Right atrium auricular region (tissue), 2 donors: ENCODE measurements at places on chromosomes 3 and 15. TPM values are rescaled to one million over a fixed set of nuclear protein-coding genes. Genes with fewer than 3 reads are reported as not detected.

SSUH2 gene
- total RNA-seq, result 0.59 TPM

DNA sequence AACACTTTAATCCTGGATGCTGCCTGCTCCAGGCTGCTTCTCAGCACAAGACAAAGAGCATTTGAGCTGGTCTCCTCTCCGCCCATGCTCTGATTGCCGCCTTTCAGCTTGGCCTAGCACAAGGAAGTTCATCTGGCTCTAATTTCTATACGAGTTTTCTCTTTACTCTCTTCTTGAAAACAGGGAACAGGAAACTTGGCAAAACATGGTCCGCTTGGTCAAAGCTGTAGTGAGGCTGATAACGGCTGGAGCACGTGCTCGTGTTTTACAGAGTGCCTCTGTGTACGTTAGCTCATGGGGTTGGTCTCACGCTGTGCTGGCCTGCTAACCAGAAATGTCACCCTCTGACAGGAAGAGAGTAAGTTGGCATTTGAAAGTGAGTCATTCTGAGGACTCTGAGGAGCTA lies 19.2 kb downstream of the RARRES1 start:
- DNase-seq, result peak; percentile 84

- DNase-seq, result no peak
Observed at GRCh38 chr3:18533039-18533438, 107.9 kb upstream of the SATB1 start.

GRCh38 chr3:183690402-183690995 lies 7.1 kb upstream of the YEATS2 start:
- no peak for DNase-seq

ERICH6 gene
- total RNA-seq, result not detected

GRCh38 chr3:114242947-114243346 lies 5.6 kb upstream of the ZNF80 start:
- no peak for DNase-seq

DNA sequence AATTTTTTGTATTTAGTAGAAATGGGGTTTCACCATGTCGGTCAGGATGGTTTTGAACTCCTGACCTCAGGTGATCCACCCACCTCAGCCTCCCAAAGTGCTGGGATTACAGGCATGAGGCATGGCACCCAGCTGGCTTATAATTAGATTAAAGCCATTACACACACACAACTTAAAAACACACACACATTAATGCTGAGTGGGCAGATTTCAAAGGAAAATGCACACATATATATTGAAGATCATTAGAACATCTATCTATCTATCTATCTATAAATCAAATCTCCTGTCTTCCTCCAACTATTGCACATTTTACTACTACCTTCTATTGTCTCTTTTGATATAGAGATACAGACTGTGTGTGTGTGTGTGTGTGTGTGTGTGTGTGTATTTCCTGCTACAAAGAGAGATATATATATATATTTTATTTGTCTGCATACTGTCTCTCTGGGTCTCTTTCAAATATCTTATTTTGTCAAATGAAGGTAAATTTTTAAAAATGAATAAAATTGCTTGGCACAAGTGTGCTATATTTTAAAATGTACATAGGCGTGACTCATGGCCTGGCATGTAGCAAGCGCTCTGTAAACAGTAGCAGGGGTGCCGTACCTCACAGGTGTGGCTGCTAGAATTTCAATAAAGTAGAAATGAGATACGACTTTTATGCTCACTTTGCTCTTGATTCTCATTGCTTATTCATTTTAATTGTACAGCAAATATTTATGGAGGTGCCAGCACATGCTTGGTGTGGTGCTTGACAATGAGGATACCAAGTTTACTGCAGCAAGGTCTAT lies 655.8 kb downstream of the AGBL1 start:
- DNase-seq, result no peak

FHIT gene
- 11.0 TPM for total RNA-seq

DNA sequence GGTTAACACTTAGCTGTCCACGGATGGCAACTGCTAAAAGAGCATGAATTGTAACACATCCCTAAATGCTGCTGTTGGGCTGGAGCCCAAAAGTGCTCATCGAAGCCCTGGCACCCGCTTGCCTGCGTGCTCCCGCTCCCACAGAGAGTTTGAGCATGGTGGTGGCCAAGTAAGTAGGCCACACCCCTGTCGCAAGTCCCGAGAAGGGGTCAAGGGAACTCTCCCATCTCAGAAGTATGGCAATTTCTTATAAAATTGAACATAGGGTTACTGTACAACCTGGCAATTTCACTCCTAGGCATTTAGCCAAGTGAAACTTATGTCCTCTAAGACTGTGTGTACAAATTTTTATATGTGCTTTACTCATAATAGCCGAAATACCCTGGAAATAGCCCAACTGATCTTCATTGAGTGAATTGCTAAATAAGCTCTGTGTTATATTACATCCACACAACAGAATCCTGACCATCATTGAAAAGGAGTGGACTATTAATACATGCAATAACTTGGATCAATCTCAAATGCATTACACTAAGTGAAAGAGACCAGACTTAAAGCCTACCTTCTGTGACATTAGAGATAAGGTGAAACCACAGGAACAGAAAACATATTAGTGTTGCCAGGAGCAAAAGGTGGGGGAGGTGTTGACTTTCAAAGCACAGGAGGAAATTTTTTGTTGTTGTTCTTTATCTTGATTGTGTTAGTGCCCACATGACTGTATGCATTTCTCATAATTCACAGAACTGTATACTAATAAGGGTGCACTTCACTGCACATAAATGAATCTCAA lies 1.5 kb upstream of the GCSAM start:
- no peak for DNase-seq

DNA sequence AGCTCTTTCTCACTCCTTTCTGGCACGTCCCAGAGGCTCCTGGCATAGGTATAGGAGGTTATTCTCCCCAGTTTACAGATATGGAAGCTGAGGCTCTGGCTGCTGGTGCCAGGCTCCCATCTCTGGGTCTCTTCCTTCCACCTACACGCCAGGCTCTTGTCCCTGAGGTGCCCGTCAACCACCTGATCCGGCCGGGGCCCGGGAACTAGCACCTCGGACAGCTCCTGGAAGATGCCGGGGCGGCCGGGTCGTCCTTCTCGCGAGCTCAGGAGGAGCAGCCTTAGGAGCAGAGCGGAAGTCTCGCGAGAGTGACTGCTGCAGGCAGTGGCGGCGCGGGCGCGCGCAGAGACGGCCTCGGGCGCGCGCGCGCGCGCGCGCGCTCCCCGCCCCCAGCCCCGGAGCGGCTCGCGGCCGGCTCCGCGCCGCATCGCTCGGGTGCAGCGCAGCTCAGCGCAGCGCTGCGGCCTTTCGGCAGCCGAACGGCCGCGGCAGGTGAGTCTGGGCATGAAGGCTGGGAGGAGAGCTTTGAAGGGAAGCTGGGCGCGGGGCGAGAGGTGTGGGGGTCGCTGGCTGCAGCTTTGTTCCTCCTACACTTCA lies at the start of gene SCAMP5:
Gene SCAMP5 (plus strand): TSS at position 382 of the 597 bp plus-strand sequence. CDS start 16,277 bp downstream, outside the sequence.
- peak; percentile 93 for DNase-seq

GRCh38 chr3:53211706-53212702 lies 43.8 kb downstream of the TKT start:
- DNase-seq, result no peak

ALDH1L1 gene
- 24.0 TPM for total RNA-seq

DNA sequence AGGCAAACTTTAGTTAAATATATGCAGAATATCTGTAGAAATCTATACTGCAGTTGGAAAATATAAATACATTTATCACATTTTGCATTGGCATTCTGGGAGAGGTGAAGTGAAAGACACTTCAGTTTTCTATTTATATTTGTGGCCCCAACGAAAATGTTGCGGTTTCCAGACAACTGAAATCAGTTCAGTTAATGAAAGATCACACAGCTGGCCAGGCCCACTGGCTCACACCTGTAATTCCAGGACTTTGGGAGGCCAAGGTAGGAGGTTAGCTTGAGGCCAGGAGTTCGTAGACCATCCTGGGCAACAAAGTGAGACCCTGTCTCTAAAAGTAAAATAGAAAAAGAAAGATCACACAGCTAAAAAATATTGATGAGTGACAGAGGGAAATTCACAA lies 11.9 kb upstream of the CLASP2 start:
- DNase-seq, result no peak

TAGLN3 gene
- not detected for total RNA-seq

DNA sequence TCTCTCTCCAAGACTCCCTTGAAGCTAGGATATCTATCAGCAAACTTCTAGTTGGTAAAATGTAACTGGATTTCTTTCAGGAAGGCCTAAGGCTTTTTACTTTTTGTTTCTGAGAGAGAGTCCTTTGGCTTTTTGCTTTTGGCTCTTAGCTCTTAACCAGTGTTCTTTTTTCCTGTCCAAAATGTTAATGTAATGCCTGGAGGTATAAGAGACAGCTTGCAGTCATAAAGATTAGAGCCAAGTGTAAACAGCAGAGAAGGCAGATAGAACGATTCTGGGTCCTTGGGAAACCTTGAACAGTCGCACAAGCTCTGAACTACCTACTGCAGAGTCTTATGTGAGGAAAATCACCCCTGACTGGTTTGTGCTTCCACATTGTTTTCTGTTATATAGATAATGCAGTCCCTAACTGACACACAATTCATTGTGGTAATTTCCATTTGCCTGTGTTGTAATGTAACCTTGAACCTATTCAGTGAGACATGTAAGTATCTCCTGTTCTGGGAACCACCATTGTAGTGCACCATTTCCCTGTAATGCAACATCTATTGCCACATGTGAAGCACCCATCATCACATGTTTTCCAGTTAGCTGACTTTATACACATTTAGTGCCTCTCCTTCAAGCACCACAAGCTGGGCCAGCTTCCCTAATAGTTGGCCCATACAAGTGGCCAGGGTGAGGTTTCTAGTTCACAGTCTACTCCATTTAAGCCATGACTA lies 1311.9 kb downstream of the ROBO1 start:
- DNase-seq, result no peak

DUOX1 gene
- 1.1 TPM for total RNA-seq

HES1 gene
- 43.6 TPM for total RNA-seq

- DNase-seq, result no peak
Observed at GRCh38 chr15:72197041-72197459, 537 bp downstream of the GRAMD2A start.

DNA sequence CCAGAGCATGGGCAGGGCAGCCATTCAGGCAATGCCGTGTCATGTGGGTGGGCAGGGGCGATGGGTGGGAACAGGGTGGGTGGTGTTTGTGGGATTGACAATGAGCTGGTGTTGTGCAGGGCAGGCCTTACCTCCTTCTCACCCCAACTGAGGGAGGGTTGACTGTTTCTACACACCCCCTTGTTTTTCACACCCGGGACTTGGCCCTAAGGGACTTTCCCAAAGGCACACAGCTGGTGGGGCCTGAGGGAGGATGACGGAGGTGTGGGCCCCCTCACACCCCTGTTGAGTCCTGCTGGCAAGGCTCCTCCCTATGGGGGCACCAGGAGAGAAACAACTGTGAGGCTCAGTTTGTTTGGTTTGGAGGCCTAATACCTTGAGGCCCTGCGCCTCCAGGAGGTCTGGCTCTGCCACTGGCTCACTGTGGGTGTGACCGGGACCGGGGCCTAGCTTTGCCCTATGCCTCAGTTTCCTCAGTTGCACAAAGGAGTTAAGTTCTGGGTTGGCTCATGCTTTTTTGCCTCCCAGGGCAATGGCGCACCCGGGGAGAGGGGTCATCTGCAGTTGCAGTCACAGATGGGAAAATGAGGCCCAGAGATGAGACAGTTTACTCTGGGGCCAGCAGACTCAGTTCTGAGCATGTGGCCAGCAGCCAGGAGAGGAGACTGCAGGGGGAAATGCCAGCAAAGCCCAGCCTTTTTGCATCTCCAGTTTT lies 5.1 kb upstream of the DNAH1 start:
- DNase-seq, result no peak

ACKR2 gene
- total RNA-seq, result 0.78 TPM

- no peak for DNase-seq
Observed at GRCh38 chr3:95731753-95732152, 1082.6 kb upstream of the EPHA6 start.

- no peak for DNase-seq
Observed at GRCh38 chr3:148881286-148881685, 16.2 kb downstream of the CPA3 start.

DNA sequence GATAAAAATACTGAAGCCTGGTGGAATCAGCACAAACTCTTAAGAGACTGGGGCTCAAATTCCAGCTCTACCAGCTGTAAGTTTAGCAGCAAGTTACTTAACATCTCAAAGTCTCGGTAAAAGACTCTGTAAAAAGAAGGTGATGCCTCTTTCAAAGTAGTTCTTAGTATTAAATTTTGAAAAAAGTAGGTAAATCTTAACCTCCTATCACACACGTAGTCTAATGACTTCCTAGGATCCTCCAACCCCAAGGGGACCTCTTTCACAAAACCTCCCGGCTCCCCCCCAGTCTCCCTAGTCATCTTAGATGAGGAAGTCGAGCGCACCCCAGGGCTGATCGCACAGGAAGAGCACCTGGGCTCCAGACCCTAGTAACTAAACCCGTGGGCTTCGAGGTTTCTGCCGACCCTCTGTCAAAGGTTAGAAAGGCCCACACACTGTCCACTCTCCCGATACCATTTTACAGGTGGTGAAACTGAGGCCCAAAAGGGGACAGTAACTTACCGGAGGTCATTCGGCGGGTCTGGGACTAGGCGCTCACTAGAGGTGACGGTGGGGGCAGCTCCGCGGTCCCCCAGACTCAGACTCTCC lies 427 bp downstream of the MBD4 start:
- DNase-seq, result peak; percentile 73

GRCh38 chr15:87631775-87632174 lies 624.8 kb downstream of the NTRK3 start:
- DNase-seq, result no peak

SLC38A3 gene
- total RNA-seq, result 2.4 TPM

GRCh38 chr15:70164156-70164900 lies 66.6 kb upstream of the TLE3 start:
- DNase-seq, result no peak

SPINK8 gene
- not detected for total RNA-seq

DNA sequence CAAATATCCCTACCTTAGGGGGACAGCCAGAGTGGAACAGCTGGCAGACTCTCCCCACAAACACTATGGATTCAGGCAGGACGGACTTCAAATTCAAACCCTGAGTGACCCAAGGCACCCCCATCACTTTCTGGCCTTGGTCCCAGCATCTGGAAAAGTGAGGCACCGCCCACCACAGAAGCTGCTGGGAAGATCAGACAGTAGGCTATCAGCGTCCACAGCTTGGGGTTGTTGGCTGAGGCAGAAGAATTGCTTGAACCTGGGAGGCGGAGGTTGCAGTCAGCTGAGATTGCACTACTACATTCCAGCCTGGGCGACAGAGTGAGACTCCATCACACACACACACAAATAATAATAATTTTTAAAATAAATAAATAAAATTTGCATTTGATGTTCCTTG lies 8.5 kb downstream of the PFKFB4 start:
- no peak for DNase-seq
